ENCODE measurements at places on chromosomes 6 and 20. TPM values are rescaled to one million over a fixed set of nuclear protein-coding genes. Genes with fewer than 3 reads are reported as not detected.

DNA sequence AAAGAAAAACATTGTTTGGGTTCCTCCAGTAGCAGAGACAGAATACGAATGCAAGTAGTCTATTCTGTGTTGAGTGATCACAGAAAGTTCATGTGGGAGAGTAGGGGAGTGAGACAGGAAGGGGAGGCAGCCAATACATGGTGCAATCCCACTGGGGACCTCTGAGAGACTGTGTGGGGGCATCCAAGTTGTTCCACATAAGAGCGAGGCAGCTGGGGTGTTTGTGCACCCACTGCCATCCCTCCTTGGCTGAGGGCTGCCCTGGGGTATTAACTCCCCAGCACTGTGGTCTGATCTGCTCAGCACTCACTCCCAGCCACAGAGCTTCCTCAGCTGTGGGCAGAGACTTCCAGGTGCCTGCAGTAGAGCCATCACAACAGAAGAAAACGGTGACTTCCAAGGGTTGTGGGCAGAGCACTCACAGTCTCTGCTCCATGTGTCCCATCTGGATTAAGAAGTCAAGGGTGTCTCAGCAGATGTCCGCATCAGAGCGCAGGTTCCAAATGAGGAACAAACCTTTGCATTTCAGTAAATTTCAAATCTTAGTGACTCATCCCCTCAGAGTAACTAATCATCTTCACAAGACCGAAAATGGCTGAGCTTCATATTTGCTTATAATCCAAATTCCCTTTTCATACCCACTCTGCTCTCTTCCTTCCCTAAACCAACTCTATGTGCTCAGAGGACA is 101.9 kb upstream of the NAA20 start:
- H3K27ac ChIP-seq: no peak overlapping the region
- no peaks in the 10 kb centered on the region for H3K4me1 ChIP-seq
- no peaks in the 10 kb centered on the region for H3K36me3 ChIP-seq

- H3K27me3 ChIP-seq: no peaks in the 10 kb centered on the region
- DNase-seq: no peak
- no peaks in the 10 kb centered on the region for H3K36me3 ChIP-seq
- H3K4me1 ChIP-seq: no peaks in the 10 kb centered on the region
These were observed 593.4 kb downstream of the QKI start for GRCh38 chr6:164007881-164008280.

Gene GJA10
- total RNA-seq: not detected

Gene ABHD16B
- not detected for total RNA-seq

Gene TMEM244
- total RNA-seq: not detected

- no peaks in the 10 kb centered on the region for H3K36me3 ChIP-seq
- H3K4me3 ChIP-seq: no peak overlapping the region
- DNase-seq: no peak
- no peak overlapping the region for H3K27ac ChIP-seq
These were observed 32.7 kb upstream of the C20orf203 start for GRCh38 chr20:32706486-32706885.

DNA sequence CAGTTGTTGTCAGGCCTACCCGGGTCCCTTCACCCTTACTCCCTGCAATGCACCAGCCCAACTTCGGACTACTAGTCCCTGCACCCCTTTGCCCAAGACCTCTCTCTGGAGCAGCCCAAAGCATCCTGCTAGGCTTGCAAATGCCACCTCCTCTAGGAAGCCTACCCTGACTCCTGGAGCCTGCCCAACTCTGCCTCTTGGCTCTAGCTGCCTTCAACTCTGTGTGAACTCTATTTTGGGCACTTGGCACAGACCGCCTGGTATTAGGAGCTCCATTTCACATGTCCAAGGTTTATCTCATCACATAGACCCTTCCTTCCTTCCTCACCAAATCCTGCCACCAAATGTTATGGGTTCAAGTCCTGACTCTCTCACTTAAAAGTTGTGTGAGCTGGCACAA is 80.6 kb downstream of the MDGA1 start:
- H3K27me3 ChIP-seq: peaks cover 3% of the 10 kb centered on the region
- H3K4me1 ChIP-seq: no peaks in the 10 kb centered on the region
- no peak for DNase-seq
- H3K4me3 ChIP-seq: no peak overlapping the region

DNA sequence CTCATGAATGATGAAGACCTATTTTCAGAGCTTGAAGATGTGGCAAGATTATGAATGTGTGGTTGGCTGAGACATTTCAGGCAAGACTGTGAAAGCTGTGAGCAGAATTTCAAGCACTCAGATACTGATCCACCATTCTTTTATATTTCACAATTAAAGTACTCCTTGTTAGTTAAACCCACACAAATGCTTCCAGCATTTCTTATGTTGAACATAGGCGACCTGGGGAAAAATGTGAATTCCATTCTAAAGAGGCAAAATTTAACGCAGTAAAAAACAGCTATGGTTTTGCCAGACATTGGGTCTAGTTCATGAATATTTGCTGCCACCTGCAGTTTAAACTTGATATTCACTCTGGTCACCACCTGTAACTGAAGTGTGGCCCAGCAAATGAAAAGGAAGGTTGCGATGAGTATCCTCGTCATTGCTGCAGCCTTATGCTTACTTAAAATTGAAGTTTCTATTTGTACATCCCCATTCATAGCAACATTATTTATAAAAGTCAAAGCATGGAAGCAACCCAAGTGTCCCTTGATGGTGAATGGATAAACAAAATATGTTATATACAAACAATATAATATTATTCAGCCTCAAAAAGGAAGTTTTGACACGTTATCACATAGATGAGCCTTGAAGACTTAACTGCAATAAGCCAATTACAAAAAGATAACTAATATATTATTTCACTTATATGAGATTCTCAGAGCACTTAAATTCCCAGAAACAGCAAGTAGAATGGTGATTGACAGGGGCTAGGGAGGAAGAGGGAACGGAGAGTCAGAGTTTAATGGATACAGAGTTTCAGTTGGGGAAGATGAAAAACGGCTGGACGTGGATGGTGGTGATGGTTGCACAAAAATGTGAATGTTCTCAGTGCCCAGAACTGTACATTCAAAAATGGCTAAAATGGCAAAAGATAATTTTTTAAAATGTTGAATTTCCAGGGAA is 32.4 kb upstream of the FAM184A start:
- no peaks in the 10 kb centered on the region for H3K36me3 ChIP-seq
- H3K27ac ChIP-seq: no peak overlapping the region
- H3K4me1 ChIP-seq: no peaks in the 10 kb centered on the region
- peak; percentile 38 for DNase-seq

- no peaks in the 10 kb centered on the region for H3K27me3 ChIP-seq
- no peaks in the 10 kb centered on the region for H3K4me1 ChIP-seq
- DNase-seq: no peak
- H3K27ac ChIP-seq: no peak overlapping the region
- H3K4me3 ChIP-seq: no peak overlapping the region
These were observed 263.4 kb downstream of the ARHGAP18 start for GRCh38 chr6:129446272-129447197.

DNA sequence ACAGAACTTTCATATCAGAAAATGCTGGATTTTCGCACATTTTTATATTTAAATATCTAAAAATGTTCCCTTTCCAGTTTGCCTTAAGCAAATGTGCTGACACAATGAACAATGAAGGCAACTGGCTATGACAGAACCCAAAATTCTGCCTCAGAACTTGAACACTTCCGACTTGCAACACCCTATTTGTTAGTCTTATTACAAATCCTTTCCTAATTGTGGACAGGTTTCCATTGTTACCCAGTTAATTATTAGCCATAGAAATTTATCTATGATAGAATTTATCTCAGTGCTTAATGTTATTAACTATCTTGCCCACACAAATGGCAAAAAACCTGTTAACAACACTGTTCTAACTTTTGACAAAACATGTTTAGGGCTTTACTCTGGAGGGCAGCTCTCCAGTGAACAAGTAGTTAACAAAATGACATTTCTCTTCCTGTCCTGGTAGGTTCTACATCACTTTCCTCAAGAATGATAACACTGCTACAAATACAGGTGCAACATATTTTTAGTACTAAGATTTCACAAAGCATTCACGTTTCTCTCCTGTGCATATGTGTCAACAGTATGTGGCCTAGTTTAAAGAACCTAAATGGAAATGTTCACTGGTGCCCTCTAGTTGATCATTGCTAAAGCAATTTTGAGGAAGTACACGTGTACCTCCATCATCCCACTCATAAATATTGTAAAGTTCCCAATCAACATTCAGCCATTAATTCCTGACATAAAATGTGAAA is 58.4 kb downstream of the HIVEP2 start:
- no peak for DNase-seq
- no peak overlapping the region for H3K27ac ChIP-seq
- no peaks in the 10 kb centered on the region for H3K4me1 ChIP-seq
- H3K36me3 ChIP-seq: no peaks in the 10 kb centered on the region
- no peak overlapping the region for H3K4me3 ChIP-seq
- H3K27me3 ChIP-seq: no peaks in the 10 kb centered on the region

Gene TP53TG5
- not detected for total RNA-seq

Gene WRNIP1
- total RNA-seq: 89.6 TPM

- no peaks in the 10 kb centered on the region for H3K4me1 ChIP-seq
- no peaks in the 10 kb centered on the region for H3K36me3 ChIP-seq
- H3K27ac ChIP-seq: no peak overlapping the region
- no peak overlapping the region for H3K4me3 ChIP-seq
These were observed 3.2 kb downstream of the DSE start for GRCh38 chr6:116373940-116374339.

DNA sequence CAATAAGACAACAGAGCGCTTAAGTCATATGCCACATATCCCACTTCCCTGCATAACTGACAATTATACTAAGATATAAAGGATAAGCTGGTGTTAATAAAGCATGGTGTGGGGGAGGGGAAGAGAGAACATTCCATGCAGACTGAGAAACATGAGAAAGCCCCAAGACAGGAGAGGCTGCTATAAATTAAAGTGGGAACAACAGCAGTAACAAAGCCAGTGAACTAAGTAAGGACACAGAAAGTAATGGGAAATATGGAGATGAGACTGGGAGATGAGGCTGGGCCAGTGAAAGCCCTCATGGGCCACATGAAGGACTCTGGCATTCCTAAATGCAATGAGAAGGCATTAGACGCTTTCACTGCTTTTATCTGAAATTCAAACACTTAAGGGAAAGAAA is 41.3 kb downstream of the SESN1 start:
- H3K27ac ChIP-seq: no peak overlapping the region
- no peak overlapping the region for H3K4me3 ChIP-seq
- H3K27me3 ChIP-seq: no peaks in the 10 kb centered on the region
- DNase-seq: no peak
- no peaks in the 10 kb centered on the region for H3K4me1 ChIP-seq
- no peaks in the 10 kb centered on the region for H3K36me3 ChIP-seq

Gene FUT9
- 0.11 TPM for total RNA-seq

- no peak overlapping the region for H3K4me3 ChIP-seq
- H3K27me3 ChIP-seq: no peaks in the 10 kb centered on the region
- no peaks in the 10 kb centered on the region for H3K4me1 ChIP-seq
- H3K27ac ChIP-seq: no peak overlapping the region
These were observed 520.9 kb downstream of the CD83 start for GRCh38 chr6:14638435-14638905.
